ENCODE measurements at places on chromosomes 2 and 18.

DNA sequence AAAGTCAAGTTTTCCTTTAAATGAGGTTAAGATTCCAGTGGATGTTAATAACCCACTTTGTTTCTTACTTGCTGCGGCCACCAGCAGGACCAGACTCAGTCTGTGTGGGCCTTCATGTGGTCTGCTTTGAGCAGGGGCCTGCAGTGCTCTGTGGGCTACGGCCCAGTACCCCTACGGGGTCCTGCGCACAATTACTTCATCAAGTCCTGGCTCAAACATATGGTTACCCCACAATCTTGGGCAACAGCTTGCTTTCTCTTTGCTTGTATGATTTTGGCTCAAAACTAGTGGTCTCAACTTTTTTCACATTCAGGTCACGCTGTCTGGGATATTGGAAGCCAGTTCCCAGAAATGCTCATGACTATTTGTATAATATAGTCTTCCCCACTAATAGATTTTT, 64.2 kb downstream of the PTPN2 start:
- no peak for DNase-seq

GRCh38 chr2:210224941-210225672, at the start of gene ACADL:
TSS of gene ACADL (minus strand) at chr2:210225447. CDS start at chr2:210225263, 184 bp downstream.
- DNase-seq, result no peak

- DNase-seq, result no peak
Observed at GRCh38 chr2:27901234-27901633, 10.7 kb downstream of the BABAM2 start.

- no peak for DNase-seq
Observed at GRCh38 chr2:144937910-144938709, 418.2 kb upstream of the ZEB2 start.

GRCh38 chr2:57450170-57450569, 596.4 kb upstream of the VRK2 start:
- DNase-seq, result no peak

DNA sequence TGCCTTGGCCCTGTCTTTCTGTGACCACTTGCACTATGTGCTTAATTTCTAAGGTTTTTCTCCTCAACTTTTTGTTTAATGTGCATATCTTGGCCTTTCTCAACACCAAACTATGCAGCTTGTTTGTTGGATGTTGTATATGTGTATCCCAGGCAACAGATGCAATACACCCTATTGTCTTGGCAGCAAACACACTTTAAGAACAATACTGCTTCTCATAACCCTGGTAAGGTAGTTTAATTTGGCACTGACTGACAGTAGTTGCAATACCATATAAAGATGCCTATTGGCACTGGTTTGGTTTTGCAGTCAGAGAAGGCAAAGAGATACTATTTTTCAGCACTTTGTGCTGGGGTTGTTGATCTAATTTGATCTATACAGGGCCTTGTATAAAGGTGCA, 360.7 kb upstream of the CWC22 start:
- DNase-seq, result no peak

DNA sequence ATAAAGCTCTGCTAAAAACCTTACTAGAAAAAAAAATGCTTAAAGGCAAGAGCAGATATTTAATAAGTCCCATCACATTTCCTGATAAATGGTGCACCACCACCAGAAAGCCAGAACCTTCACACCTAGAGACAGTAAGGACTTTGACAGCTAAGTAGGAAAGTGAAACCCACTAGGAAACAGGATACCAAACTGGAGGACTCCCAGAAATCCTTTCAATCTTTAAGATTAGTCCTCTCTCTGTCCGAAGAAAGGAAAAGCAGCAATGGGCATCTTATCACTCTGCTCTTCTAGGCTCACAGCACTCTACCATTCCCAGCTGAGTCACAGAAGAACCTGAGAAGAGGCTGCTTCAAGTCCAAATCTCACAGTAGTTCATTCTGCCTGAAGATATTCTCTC, 3.7 kb downstream of the DYM start:
- DNase-seq, result no peak

GRCh38 chr2:200158647-200159356, 147.7 kb upstream of the SPATS2L start:
- DNase-seq, result no peak

- DNase-seq, result no peak
Observed at GRCh38 chr2:235162082-235162836, 210.4 kb downstream of the SH3BP4 start.

DNA sequence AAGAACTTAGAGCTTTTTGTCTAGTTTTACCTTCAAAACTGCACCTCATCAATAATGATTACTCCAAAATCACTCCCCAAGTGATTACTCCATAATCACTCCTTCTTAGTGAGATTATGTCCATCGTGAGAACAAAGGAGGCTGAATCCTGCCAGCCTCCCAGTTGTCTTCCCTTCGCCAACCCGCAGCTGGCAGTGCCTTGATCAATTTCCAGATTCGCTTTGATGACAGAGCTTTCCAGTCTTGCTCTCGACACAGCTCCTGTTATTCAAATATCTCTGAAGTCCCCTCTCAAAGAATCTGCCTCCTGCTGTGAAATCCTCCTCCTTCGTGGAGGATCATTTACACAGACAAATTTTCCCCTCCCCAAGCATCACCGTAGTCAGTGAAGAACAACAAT, 237.7 kb downstream of the EIPR1 start:
- no peak for DNase-seq

GRCh38 chr2:42486145-42486906, 7.5 kb downstream of the KCNG3 start:
- DNase-seq, result no peak

DNA sequence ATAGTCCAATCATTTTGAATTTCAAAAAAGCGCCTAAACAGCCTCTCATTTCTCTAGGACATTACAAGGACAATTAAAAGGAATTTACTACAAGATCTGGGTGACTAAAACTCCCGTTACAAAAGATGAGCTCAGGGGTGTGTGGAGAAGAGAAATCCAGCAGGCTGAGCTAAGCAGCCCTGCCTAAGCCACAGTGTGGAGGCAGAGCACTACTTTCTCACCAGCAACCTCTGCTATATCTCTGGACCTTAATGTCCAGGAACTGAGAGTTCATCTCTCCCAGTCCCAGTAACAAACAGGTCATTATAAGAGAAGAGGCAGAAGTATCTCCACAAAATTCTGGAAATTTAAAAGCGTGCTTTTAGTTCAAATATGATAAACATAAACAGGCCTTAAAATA, 18.9 kb upstream of the ANKRD62 start:
- no peak for DNase-seq

GRCh38 chr2:217231212-217231611, 371.3 kb upstream of the TNP1 start:
- no peak for DNase-seq

All from activated naive CD4-positive, alpha-beta T cell (primary cell).